Lower lobe of right lung (tissue), 2 donors: ENCODE measurements at places on chromosomes 1 and 21.

DNA sequence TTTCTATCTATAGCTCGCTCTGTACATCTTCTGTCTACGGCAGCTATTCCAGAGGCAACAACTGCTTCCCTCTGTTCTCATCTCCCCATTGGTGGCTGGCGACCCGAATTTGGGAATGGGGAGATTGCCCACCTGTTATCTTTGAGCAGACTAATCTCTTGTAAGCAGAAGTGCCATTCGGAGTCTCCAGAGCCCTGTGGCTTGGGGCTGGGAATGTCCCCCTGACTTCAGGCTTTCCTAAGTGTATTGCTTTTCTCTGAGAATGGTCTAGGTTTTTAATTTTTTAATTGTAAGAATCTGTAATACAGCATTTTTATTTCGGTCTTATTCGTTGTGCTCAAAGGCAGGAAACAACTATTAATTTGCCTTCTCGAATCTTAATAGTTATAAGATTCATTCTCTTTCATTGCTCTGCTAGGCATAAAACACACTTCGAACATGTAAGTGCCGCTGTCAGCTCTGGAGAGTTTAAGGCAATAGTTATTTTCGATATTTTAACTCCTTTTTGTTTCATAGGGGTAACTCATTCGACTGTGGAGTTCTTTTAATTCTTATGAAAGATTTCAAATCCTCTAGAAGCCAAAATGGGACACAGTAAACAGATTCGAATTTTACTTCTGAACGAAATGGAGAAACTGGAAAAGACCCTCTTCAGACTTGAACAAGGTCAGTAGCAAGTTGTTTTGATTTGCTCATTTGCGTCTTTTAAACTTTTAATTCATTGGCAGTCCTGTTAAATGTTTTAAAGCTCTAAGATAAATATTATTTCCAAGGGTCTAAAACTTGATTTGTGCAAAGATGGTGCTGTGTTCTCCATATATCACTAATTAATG is 514 bp downstream of the AGL start:
- H3K4me1 ChIP-seq = peaks cover 31% of the 10 kb centered on the region
- peaks cover 15% of the 10 kb centered on the region for H3K36me3 ChIP-seq
- peak overlapping the region; percentile 89 for H3K27ac ChIP-seq
- H3K27me3 ChIP-seq = no peaks in the 10 kb centered on the region
- DNase-seq = no peak
- H3K4me3 ChIP-seq = peak overlapping the region; percentile 91

DNA sequence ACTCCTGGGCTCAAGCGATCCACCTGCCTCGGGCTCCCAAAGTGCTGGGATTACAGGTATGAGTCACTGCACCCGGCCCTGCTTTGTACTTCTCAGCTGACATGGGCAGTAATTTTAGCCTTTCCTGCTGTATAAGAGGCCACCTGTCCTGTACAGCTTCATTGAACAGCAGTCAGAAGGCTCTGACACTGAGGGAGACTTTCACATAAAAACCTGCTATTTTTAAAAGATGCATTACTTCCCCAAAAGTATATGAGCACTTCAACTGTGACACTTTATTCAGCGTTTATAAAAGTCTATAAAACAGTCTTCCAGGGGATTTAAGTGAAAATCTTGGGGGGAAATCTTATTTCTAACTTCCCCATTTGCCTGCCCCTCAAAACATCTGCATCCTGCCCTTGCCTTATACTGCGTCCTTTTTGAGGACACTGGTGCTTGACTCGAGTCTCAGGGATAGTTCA is 17.6 kb downstream of the RNU5D-1 start:
- peaks cover 14% of the 10 kb centered on the region for H3K4me1 ChIP-seq
- H3K4me3 ChIP-seq = no peak overlapping the region
- no peak for DNase-seq
- H3K27me3 ChIP-seq = no peaks in the 10 kb centered on the region
- no peak overlapping the region for H3K27ac ChIP-seq

DNA sequence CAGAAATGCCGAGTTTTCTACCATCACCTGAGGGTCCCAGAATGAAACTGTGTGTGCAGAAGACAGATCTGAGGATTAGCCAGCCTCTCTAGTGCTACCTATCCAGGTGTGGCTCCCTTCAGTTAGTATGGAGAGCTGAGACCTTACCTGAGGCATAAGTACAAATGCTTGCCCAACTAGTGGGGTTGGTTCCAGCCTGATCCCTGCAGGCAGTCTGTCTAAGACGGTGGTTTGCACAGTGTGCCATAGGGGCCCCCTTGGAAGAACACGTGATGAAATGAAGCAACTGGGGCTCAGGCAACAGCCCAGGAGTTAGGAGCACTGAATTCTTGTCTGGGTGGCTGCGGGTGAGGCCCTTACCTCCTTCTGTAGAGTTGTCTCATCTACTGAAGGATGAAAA is 15.6 kb downstream of the S100A7A start:
- no peak overlapping the region for H3K4me3 ChIP-seq
- H3K36me3 ChIP-seq = no peaks in the 10 kb centered on the region
- H3K27ac ChIP-seq = no peak overlapping the region
- H3K27me3 ChIP-seq = peaks cover 5% of the 10 kb centered on the region

DNA sequence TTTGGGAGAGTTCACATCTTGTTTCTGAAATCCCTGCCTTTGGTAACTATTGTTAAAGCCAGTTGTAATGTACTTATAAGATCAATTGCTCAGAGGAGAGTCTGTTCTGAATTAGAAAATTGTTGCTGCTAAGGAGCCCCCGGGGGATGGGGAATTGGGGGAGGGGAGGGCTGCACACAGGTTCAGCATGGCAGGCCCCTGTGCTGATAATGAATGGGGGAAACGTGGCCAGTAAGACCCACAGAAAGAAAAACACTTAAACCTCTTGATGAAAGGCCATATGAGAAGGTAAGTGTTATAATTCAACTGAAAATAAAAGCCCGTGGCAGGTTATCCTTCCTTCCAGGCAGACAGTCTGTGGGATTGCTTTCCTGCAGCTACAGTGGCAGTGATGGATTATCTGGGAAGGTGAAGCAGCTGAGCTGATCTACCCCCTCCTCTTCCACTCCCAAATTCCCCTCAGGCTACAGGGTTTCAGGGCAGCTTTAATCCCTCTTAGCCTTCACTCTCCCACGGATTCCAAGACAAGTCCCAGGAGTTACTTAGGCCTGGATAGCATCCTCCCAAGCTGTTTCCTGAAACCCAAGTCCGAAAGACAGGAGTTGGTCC is 398.8 kb downstream of the TBX15 start:
- no peak overlapping the region for H3K4me3 ChIP-seq
- no peaks in the 10 kb centered on the region for H3K4me1 ChIP-seq
- no peak for DNase-seq
- no peaks in the 10 kb centered on the region for H3K27me3 ChIP-seq
- H3K27ac ChIP-seq = no peak overlapping the region
- H3K36me3 ChIP-seq = no peaks in the 10 kb centered on the region

DNA sequence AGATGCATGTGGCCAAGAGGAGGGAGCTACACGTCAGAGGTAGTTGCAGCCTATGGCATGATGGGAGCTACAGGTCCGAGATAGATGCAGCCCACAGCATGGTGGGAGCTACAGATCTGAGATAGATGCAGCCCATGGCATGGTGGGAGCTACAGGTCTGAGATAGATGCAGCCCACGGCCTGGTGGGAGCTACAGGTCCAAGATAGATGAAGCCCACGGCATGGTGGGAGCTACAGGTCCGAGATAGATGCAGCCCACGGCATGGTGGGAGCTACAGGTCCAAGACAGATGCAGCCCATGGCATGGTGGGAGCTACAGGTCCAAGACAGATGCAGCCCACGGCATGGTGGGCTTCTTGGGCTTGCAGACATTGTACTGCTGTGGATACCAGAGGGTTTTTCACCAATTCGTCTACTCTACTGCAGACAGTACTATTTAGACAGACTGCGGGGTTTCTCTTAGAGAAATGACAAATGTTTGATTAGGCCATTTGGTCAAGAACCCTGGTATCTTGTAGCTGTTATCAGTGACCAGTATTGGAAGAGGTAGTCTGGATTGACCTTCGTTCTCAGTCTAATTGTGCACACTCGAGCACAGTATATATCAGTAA is 127.4 kb downstream of the DHRS3 start:
- H3K27me3 ChIP-seq = no peaks in the 10 kb centered on the region
- DNase-seq = no peak
- H3K27ac ChIP-seq = no peak overlapping the region
- no peak overlapping the region for H3K4me3 ChIP-seq
- peaks cover 29% of the 10 kb centered on the region for H3K4me1 ChIP-seq
- peaks cover 4% of the 10 kb centered on the region for H3K36me3 ChIP-seq

GRCh38 chr1:167563579-167564246 is 10.2 kb upstream of the CREG1 start:
- H3K4me1 ChIP-seq = peaks cover 12% of the 10 kb centered on the region
- no peaks in the 10 kb centered on the region for H3K27me3 ChIP-seq
- H3K27ac ChIP-seq = peak overlapping the region; percentile 16
- no peak overlapping the region for H3K4me3 ChIP-seq
- DNase-seq = peak; percentile 57
